ENCODE measurements at places on chromosomes 11 and 22.

GRCh38 chr11:28504555-28505110, 396.4 kb downstream of the METTL15 start:
- DNase-seq = no peak

- no peak for DNase-seq
Measured at GRCh38 chr11:72969894-72970335, 155.7 kb downstream of the ATG16L2 start.

- DNase-seq = no peak
Measured at GRCh38 chr11:33730716-33731115, 5.5 kb downstream of the CD59 start.

- DNase-seq = no peak
Measured at GRCh38 chr11:65278356-65278755, 16.6 kb downstream of the POLA2 start.

GRCh38 chr11:79265756-79266322, 175.0 kb downstream of the TENM4 start:
- no peak for DNase-seq

- no peak for DNase-seq
Measured at GRCh38 chr22:48369789-48370507, 1457.7 kb downstream of the BRD1 start.

GRCh38 chr22:48496226-48496845, 1331.3 kb downstream of the BRD1 start:
- no peak for DNase-seq

GRCh38 chr11:76861490-76861953, 804 bp downstream of the ACER3 start:
- no peak for DNase-seq

DNA sequence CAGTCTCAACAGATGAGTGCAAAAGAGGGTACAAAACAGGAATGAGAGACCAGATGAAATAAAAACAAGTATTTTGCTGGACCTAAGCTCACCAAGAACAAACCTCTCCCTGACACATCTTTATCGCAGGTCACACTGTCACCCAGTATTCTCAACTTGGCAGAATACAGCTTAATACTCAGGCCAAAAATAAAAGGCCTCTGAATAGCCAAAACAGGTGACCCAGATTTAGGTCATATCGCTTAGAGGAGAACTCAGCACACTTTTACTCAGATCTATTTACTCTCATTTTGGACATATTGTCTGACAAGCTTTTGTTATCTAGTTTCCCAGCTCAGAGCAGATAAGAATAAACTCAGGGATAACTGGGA, 216.9 kb upstream of the SYN3 start:
- DNase-seq = no peak

DNA sequence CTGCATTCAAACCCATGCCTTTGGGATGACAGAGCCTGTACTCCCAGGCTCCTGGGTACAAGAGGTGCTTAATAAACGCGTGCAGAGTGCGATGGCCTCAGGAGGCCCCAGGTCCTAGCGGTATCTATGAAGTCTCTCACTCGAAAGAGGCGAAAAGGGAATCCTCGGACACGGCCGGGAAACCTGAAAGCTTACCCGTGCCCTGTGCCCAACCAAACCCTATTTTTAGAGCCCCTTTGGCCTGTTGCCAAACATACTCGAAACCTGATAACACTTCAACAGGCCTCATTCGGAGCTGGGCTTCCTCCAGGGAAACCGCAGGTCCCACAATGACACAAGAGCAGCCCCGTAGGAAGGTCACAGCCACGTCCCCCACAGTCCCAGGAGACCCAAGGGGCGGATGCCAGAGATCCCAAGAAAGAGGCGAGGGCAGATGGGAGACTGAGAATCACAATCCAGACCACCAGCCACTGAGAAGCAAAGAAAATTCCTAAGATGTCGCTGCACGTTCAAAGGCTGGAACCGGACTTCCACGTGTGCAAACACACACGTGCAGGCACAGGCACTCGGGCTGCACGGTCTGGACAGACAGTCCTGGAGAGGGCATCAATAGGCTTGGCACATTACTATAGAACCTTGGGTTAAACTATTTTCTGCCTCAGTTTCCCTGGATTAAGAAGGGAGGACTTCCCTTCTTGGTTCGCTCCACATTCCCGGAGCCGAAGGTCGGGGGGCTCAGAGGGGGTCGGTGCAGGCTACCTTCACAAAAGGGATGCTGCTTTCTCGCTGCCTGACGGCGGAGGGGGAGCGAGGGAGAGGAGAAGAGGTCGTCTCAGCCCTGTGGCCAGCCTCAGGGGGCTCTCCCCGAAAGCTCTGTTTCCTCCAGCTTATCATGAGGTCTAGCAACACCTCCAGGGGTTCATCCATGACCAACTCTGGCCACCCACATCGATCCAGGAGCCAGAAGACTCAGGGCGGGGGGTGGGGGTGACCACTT, 8.2 kb downstream of the PDGFB start:
- DNase-seq = no peak

DNA sequence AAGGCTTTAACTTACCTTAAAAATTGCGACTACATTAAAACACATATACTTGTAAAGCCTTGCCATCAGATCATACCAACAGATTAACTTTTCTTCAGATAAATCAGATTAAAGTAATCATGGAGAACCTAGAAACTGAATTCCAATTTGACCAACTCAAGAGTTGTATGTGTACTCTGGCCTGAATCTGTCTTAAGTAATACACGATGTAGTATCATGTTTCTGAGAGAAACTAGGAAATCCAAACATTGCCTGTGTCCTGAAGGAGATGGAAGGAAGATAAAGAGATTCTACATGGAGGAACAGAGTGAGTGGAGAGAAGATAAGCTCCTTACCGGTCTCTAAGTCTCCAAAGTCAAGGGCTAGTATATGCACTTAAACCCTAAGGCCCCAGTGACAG, 162.1 kb downstream of the CADM1 start:
- DNase-seq = no peak

- no peak for DNase-seq
Measured at GRCh38 chr11:19715373-19715772, 2.7 kb downstream of the NAV2 start.

- no peak for DNase-seq
Measured at GRCh38 chr11:66335531-66336233, 552 bp downstream of the RIN1 start.

GRCh38 chr11:116895048-116895757, 57.8 kb upstream of the APOA1 start:
- DNase-seq = no peak

GRCh38 chr11:32358729-32359128, 76.6 kb downstream of the WT1 start:
- no peak for DNase-seq

- no peak for DNase-seq
Measured at GRCh38 chr22:44537015-44537414, 39.0 kb upstream of the RTL6 start.

GRCh38 chr11:11016068-11016467, 158.2 kb upstream of the ZBED5 start:
- no peak for DNase-seq

- DNase-seq = no peak
Measured at GRCh38 chr11:119282495-119282894, 34.4 kb downstream of the MCAM start.

GRCh38 chr11:61372659-61373420, 10.7 kb downstream of the TMEM138 start:
- no peak for DNase-seq

DNA sequence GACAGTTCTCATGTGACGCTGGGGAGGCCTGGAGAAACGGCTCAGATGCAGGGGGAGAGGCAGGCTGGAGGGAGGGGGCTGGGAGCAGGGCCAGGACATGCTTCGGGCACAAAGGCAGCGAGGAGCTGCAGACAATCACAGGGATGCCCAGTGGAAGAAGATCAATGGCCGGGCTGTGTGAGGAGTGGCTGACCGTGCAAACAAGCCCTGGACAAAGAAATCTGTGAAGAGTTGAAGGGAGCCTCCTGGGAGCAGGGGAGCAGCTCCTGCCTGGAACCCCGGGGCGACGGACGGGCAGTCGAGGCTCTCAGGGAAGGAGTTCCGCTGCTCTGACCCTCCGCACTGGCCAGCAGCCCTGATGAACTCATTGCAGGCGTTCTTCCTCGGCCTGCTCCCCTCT, 126.7 kb upstream of the B3GAT1 start:
- no peak for DNase-seq

DNA sequence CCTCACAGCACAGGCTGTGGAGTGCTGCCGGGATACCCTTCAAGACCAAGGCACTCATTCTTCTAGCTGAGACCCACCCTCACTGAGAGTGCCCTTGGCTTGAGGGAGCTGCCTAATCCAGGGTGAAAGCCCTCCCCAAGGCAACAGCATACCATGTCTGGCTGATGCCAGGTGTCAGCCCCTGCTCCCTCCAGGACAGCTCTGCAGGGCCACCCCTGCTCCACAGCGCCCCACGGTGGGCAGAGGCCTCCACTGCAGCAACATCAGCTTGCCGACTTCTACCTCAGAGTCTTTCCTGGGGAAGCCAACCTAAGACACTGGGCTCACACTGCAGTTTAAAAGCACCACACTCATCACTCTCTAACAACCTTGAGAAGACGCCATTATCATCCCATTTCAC, 29.0 kb downstream of the TTLL1 start:
- DNase-seq = no peak

DNA sequence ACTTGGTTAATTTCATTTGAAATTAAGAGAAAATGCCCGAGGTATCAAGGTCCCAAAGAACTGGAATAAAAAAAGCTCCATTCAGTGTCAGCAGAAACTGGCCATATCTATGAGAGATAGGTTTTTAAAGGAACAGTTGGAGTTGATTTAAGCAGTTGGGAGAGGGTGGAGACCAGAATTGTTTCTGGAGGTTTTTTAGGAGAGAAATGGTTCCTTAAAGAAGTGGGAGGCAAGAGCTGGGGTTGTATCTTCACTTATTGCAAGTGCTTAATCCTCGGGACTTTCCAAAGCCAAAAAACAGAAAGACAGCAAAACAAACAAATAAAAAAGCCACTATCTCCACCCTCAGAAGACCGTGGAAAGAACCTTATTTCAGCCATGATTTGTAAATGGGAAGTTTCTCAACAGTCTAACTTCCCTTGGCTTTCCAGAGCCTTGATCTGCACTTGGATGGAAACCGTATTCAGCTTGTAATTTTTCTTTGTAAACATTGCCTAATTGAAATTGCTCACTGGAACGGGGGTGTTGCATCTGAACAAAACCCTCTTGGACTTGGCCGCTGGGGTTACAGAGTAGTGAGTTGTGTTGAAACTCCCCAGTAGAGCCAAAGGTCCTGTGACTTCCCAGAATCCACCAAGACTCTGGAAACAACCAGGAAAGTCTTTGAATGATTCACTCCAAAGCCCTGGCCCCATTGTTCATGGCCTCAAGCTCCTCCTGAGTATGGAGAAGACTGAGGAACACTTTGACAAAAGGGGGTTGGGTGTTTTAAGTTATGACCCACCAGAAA, 115.6 kb downstream of the SLC1A2 start:
- no peak for DNase-seq

GRCh38 chr11:90601261-90601660, 378.4 kb upstream of the CHORDC1 start:
- no peak for DNase-seq

GRCh38 chr11:13206086-13206640, 71.4 kb upstream of the BMAL1 start:
- no peak for DNase-seq

- no peak for DNase-seq
Measured at GRCh38 chr11:107183953-107184352, 165.7 kb upstream of the GUCY1A2 start.

- DNase-seq = no peak
Measured at GRCh38 chr22:31038686-31039085, 42.4 kb upstream of the SMTN start.

DNA sequence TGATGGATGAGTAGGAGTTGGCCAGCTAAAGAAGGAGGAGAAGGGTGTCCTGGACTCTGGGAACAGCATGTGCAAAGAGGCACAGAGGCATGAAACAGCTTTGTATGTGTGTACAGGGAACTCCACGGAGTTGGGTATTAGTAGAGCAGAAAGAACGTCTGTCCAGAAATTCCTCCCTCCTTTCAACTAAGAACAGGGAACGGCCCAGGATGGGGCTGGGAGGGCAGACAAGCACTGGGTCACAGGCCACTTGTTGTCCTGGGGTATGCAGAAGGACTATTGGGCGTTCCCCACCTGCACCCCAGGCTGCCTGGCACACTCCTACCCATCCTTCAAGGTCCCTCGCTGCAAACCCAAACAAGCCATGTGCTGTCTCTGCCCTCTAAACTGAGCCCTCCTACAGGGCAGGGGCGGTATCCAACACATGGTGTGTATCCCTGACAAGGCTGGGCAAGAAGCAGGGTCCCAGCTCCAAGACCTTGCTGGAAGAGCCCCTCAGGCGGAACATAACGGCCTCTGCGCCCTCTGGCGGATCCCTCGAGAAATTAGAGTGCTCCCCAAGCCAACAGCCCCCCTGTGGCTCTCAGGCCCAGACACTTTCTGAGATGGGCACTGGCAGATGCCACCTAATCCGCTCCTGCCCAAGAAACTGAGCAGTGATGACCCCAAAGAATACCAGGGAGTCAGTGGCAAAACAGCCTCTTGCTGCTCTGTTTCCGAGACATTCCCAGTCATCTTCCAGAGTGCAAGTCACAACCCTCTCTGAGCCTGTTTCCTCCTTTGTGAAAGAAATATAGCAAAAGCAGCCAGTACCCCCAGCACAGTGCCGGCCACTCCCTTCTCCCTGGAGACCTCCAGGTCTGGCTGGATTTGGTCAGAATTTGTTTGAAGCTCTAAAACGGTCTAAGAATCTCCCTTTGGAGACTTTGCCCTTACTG, 1.6 kb upstream of the ELFN2 start:
- DNase-seq = peak; percentile 21

DNA sequence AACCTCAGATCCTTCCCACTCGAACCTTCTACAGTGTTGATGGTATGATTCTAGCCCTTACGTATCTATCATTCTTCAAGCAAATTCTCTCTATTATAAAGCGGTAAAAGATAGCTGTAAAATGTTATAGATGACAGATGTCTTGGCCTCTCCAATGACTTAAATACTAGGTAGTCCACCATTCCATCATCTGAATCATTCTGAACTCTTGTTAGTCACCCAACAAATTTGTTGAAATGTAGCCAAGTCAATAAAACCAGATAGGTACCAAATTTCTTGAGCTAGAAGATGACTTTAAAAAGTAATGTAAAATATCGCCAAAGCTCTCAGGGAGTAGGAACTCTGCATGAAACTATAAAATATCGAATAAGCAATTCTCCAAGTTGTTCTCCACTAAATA, 32.6 kb upstream of the PICALM start:
- DNase-seq = no peak

- DNase-seq = peak; percentile 52
Measured at GRCh38 chr22:31977141-31977841, 33.0 kb downstream of the YWHAH start.

GRCh38 chr11:8273287-8273686, 9.6 kb upstream of the LMO1 start:
- no peak for DNase-seq

DNA sequence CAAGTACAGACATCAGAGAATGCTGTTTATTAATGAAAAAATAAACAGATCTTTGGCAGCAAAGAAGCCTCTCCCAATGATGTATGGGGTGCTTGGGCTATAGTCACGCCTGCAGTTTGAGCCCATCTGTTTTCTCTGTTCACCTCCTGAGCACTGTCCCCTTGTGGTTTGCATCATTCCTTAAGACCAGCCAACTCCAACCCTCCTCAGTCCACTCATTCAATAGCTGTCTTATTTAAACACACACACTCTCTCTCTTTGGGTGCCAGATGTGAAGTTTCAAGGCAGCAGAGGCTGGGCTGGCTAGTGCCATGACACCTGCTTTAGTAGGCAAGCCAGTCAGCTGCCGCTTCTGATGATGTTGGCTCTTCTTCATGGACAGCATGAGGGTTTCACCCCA, 58.1 kb downstream of the POLD3 start:
- no peak for DNase-seq

Data from activated CD4-positive, CD25-positive, alpha-beta regulatory T cell treated with anti-CD3 and anti-CD28 coated beads, Interleukin-2, amount 50 U/mL, for 16 hours (primary cell).